ENCODE measurements at places on chromosomes 1 and 21. TPM values are rescaled to one million over a fixed set of nuclear protein-coding genes. Genes with fewer than 3 reads are reported as not detected.

- H3K27ac ChIP-seq, result no peak overlapping the region
- H3K4me1 ChIP-seq, result no peaks in the 10 kb centered on the region
- DNase-seq, result no peak
- no peaks in the 10 kb centered on the region for H3K36me3 ChIP-seq
- no peak overlapping the region for H3K4me3 ChIP-seq
- H3K27me3 ChIP-seq, result no peaks in the 10 kb centered on the region
Observed at GRCh38 chr1:89659322-89660081, 26.6 kb downstream of the LRRC8C start.

DNA sequence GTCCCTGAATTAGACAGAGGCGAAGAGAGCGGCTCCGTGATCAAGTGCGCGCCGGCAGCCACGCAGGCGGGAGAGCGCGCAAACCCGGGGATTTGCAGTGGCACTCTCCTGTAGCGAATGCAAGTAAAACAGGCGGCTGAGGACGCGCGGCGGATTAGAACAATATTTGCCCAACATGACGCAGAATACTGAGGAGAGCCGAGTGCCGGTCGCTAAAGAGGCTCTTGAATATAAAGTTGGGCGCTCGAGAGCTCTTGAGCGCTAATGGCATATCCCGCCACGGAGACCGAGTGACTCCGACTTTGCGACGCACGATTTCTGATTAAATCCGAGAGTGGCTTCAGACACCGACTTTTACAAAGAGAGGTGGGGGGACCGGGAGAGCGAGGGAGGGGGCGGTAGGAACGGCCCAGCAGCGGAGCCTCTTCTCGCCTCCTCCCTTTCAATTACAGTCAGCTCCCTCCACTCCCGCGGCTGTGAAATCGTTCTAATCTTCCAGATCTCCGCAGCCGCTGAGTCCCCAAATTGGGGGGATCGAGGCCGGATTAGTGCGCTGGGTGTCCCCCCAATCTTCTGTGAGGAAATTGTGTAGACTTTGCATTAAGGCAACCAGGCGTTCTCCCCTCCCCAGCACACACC, 2.3 kb downstream of the PAX7 start:
- no peak for DNase-seq
- H3K4me3 ChIP-seq, result no peak overlapping the region
- no peaks in the 10 kb centered on the region for H3K36me3 ChIP-seq
- peaks cover 77% of the 10 kb centered on the region for H3K27me3 ChIP-seq
- no peak overlapping the region for H3K27ac ChIP-seq

Gene THAP3
- 42.1 TPM for total RNA-seq

DNA sequence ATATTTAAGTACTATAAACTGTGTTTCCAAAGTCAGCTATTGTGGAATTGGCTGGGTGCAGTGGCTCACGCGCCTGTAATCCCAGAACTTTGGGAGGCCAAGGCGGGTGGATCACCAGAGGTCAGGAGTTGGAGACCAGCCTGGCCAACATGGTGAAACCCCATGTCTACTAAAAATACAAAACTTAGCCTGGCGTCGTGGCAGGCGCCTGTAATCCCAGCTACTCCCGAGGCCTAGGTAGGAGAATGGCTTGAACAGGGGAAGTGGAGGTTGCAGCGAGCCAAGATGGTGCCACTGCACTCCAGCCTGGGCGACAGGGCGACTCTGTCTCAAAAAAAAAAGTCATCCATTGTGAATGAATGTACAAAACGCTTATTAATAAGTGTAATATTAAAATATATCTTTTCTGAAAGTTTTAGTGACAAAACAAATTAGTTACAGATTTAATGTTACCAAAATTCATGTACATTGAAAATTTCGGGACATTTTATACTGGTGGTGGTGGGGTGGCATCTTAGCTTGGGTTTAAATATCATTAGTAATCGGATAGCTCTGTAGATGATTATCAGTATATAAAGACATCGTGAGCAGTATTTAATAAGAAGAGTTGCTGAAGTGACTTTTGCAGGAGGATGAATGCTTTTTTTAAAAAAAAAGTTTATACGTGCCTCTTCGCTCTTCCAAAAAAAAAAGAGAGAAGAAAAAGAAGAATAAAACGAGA, 503 bp upstream of the SRSF11 start:
- H3K4me3 ChIP-seq, result peak overlapping the region; percentile 76
- peaks cover 6% of the 10 kb centered on the region for H3K4me1 ChIP-seq
- no peaks in the 10 kb centered on the region for H3K36me3 ChIP-seq
- no peaks in the 10 kb centered on the region for H3K27me3 ChIP-seq
- H3K27ac ChIP-seq, result peak overlapping the region; percentile 98
- DNase-seq, result no peak

DNA sequence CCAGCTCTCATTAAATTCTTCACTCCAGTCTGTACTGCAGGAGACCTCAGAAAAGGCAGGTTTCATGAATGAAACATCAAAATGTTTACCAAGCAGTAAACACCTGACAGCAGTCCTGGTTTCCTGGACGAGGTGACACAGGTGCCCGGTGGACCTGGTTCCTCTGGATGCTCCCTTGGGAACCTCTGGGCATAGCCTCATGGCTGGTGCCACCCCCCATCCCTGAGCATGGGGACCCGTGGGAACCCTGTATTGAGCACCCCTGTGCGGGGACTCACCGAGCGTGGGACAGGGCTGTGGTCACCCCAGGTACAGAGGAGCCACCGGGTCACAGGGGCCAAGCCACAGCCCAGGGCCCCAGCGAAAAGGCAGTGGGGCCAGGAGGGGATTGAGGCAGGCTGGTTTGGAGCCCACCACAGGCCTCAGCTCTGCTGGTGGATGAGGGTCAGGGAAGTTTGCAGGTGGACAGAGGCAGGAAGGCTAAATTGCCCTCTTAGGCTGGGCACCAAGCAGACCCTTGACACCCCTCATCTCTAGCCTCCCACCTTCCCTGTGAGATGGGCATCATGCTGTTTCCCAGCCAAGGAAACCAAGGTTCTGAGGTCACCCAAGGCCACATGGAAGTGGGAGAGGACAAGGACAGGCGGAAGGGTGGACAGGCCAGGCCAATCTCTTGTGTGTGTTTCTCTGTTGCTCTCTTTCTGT, 158.4 kb downstream of the PTPRU start:
- H3K4me3 ChIP-seq, result no peak overlapping the region
- no peaks in the 10 kb centered on the region for H3K4me1 ChIP-seq
- no peak overlapping the region for H3K27ac ChIP-seq
- no peak for DNase-seq

Gene MCOLN3
- total RNA-seq, result 0.23 TPM

DNA sequence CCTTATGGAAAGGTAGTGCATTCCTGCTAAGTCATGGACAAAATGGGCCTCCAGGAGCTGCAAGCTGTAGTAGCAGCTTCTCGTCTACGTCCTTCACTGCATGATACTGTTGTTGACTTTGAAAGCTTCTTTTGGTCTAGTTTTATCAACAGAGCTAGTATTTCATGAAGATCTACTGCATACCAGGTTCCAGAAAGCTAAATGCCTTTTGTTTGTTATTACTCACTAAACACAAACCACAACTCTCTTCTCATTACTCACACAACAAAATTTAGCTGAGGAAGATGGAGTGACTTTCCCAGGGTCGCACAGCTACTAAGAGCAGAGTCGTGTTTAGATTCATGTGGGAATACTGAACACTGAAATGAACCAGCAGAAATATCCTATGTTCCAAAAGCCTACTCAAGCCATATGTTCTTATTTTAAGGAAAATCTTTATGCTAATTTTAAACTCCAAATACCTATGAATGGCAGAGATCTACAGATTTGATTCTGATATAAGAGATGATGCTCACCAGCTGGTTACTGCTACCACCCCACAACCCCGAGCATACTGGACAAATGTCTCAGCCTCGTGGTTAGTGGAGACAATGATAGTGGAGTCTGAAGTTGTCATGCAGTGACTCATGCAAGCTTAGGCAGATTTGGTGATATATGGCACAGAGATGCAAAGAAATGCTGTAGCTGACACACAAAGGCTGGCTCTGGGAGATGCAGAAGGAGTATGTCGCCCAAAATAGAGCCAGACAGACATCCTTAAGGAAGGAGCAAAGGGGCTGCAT, 20.6 kb downstream of the PGBD2 start:
- no peaks in the 10 kb centered on the region for H3K27me3 ChIP-seq
- H3K36me3 ChIP-seq, result no peaks in the 10 kb centered on the region
- no peak overlapping the region for H3K27ac ChIP-seq

DNA sequence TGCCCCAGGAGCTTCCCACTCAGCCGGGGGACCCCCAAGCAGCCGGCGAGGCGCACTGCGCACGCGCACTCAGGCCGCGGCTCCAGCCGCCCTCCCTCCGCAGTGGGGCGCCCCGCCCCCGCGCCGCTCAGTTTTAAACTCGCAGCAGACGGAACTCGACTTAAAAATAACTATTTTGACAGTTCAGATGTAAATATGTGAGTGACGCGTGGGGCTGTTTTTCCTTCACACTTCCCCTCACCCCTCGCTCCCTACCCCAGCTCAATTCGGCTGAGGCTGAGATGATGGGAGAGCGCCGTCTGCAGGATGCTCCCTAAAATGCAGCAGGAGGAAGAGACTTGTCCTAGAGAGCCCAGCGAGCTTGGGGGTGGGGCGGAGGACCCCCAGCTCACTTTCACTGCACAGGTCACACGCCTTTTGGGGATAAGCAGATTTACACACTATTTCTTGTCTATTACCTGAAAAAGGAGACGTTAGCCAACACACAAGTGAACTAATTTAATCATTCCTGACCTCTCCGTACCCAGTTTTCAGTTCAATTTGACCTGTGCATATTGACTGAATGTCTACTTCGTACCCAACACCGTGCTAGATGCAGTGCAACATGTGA, 8.9 kb upstream of the LEMD1 start:
- H3K27me3 ChIP-seq, result no peaks in the 10 kb centered on the region
- DNase-seq, result peak; percentile 30
- H3K4me3 ChIP-seq, result peak overlapping the region; percentile 27
- no peak overlapping the region for H3K27ac ChIP-seq
- H3K36me3 ChIP-seq, result no peaks in the 10 kb centered on the region

Gene KANK4
- 6.1 TPM for total RNA-seq

GRCh38 chr1:9774712-9775679, 48.8 kb downstream of the CLSTN1 start:
- H3K27ac ChIP-seq, result no peak overlapping the region
- peaks cover 4% of the 10 kb centered on the region for H3K36me3 ChIP-seq
- DNase-seq, result no peak
- no peaks in the 10 kb centered on the region for H3K27me3 ChIP-seq

DNA sequence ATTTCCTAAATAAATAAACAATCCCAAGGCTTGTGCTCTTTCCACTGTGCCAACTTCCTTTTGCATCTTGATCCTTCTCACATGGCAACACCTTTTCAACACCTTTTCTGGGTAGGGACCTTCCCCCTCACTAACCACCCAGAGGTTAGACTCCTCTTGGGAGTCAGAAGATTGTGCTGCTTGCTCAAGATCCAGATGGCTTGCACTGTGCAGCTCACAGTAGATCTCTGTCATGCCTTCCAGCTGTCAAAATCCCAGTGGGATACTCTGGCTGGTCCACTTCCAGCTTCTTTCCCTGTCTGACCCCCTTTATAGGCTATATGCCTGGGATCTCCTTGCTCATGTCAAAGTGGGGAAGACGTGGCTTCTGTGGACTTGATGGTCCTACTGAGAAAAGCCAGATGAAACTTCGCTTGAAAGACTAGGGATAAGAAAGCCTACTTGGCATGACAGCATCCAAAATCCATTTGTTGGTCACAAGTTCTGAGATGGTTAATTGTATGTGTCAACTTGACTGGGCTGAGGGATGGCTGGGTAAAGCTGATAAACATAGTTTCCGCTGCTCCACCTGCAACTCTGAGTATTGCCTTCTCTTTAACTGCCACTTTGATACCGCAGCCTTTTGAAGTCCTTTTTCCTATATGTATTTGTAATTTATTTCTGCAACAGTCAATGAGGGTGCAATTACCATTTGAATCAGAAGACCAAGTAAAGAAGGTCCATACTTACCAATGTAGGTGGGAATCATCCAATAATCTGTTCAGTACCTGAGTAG, 74.5 kb downstream of the S1PR1 start:
- H3K4me1 ChIP-seq, result no peaks in the 10 kb centered on the region
- no peak for DNase-seq
- H3K36me3 ChIP-seq, result no peaks in the 10 kb centered on the region
- no peak overlapping the region for H3K27ac ChIP-seq
- no peaks in the 10 kb centered on the region for H3K27me3 ChIP-seq

DNA sequence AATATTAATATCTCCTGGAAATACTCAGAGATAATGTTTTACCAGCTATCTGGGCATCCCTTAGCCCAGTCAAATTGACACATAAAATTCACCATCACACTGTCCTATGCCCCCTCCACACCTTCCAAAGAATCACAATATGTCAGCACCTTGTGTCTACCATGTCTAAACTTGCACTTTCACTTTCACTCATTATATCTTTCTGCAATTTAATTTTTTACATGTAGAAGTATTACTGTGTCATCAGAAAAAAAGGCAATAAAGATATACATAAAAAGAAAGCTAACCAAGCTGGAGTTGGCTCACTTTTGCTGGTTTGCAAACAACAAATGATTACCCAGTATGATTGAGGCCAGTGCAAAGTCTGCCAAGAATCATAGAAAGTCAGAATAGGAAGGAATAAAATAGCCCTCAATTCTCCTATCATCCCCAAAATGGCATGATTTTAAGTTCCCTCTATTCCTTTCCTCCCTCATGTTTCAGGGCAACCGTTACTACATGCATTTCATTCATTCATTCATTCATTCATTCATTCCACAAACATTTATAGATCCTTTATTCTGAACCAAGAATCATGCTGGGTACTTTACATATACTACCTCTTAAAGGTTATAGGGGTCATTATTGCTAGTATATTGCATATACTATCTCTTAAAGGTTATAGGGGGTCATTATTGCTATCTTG, 5.9 kb upstream of the LUZP1 start:
- H3K27me3 ChIP-seq, result no peaks in the 10 kb centered on the region
- no peak overlapping the region for H3K4me3 ChIP-seq

DNA sequence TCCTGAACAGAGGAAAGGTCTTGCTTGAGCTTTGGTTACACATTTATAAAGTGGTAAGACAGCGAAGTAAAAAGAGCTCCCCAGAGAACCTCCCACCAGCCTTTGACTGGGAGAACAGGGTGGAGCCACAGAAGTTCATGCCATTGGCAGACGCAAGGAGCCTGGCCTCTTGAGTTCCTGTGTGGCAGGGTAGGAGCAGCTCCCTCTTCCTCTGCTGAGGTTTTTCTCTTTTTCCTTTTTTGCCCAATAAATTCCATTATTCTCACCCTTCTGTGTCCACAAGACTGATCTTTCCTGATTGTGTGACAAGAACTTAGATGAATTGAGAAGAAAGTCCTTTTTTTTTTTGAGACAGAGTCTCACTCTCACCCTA, 4.3 kb downstream of the THEM4 start:
- no peak for DNase-seq
- no peak overlapping the region for H3K27ac ChIP-seq
- H3K4me3 ChIP-seq, result no peak overlapping the region
- no peaks in the 10 kb centered on the region for H3K27me3 ChIP-seq
- H3K36me3 ChIP-seq, result no peaks in the 10 kb centered on the region
- no peaks in the 10 kb centered on the region for H3K4me1 ChIP-seq

GRCh38 chr1:153040950-153041631, at the start of gene SPRR2D:
Gene SPRR2D, minus strand, starts transcription at chr1:153041120. Its CDS starts 774 bp downstream, at chr1:153040346.
- no peaks in the 10 kb centered on the region for H3K4me1 ChIP-seq
- H3K36me3 ChIP-seq, result no peaks in the 10 kb centered on the region
- no peak within 1 kb of the TSS for H3K4me3 ChIP-seq
- no peaks in the 10 kb centered on the region for H3K27me3 ChIP-seq
